ENCODE measurements at places on chromosomes 1 and 21.

- DNase-seq, result no peak
Observed at GRCh38 chr21:29018540-29018939, 609 bp downstream of the RWDD2B start.

DNA sequence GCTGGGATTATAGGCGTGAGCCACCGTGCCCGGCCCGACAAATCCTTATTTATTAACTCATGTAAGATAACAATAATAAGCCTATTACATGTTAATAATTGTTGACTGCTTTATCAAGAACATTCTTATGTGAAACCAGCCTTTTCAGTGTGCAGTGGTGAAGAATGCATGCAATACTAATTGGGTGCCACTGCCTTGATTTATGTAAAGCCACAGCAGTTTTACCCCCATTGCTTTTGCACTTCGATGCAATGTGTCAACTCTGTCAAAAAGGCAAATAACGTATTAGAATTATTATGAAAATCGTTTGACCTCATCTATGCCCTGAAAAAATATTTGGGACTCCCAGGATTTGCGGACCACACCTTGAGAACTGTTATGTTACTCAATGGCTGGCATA lies 18.3 kb downstream of the NPR1 start:
- DNase-seq, result no peak

DNA sequence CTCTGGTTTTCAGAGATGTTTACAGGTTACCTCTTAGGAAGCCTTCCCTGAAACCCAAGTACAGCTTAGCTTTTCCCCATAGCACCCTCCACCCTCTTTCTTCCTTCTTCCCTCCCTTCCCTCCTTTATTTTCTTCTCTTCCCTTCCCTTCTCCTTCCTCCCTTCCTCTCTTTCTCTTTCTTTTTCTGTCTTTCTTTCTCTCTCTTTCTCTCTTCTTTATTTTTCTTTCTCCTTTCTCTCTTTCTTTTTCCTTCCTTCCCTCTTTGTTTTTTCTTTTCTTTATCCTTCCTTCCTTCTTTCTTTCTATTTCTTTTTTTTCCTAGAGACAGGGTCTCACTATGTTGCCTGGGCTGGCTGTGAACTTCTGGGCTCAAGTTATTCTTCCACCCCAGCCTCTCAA lies 231.6 kb downstream of the SLC35F3 start:
- DNase-seq, result no peak

- DNase-seq, result no peak
Observed at GRCh38 chr1:31216016-31216415, 23.7 kb downstream of the NKAIN1 start.

- DNase-seq, result no peak
Observed at GRCh38 chr21:16794950-16795349, 717.9 kb upstream of the CXADR start.

- no peak for DNase-seq
Observed at GRCh38 chr1:152067929-152068328, 20.9 kb downstream of the TCHHL1 start.

GRCh38 chr21:32515874-32516273 lies 69.4 kb downstream of the TCP10L start:
- no peak for DNase-seq

GRCh38 chr1:113576271-113576670 lies 183.0 kb downstream of the PHTF1 start:
- no peak for DNase-seq

- no peak for DNase-seq
Observed at GRCh38 chr1:30737357-30738039, 14.1 kb upstream of the MATN1 start.

GRCh38 chr1:56451491-56451890 lies 127.9 kb downstream of the PLPP3 start:
- DNase-seq, result no peak

Data from GM12892 (cell line).